Thoracic aorta (tissue), 2 donors: ENCODE measurements at places on chromosomes 7 and 10. TPM values are rescaled to one million over a fixed set of nuclear protein-coding genes. Genes with fewer than 3 reads are reported as not detected.

ABCB4 gene
- 8.7 TPM for total RNA-seq

DNA sequence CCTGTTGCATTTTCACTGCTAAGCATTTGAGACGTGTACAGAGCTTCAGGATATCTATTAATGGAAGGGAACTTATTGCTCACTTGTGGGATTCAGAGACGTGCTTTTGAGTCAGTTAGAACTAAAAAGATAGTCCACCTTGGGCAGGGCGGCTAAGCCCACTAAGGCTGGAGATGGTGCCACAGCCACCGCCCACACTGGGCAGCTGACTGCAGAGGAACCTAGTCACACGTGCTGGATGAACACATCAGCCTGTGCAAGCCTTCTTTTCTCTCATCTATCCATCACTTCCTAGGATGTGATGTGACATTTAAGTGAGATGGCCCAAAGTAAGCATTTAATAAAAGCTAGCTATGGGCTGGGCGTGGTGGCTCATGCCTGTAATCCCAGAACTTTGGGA, 78.0 kb downstream of the PTPRE start:
- no peak for DNase-seq

MYL10 gene
- total RNA-seq = not detected

DNA sequence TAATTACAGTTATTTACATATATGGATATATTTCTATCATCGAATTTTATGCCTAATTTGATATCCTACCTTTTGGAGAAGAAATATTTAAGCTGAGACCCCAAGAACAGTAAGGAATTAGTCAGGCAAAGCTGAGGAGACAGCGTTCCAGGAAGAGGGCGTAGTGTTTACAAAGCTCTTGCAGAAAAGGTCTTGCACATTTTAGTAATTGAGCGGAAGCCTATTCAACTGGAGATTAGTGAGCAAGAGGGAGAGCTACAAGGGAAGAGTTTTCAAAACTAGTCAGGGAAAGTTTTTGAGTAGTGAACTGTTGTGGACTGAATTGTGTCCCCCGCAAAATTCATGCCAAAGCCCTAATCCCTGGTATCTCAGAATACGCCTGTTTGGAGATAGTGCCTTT, 26.5 kb upstream of the POU6F2 start:
- no peak for DNase-seq

DNA sequence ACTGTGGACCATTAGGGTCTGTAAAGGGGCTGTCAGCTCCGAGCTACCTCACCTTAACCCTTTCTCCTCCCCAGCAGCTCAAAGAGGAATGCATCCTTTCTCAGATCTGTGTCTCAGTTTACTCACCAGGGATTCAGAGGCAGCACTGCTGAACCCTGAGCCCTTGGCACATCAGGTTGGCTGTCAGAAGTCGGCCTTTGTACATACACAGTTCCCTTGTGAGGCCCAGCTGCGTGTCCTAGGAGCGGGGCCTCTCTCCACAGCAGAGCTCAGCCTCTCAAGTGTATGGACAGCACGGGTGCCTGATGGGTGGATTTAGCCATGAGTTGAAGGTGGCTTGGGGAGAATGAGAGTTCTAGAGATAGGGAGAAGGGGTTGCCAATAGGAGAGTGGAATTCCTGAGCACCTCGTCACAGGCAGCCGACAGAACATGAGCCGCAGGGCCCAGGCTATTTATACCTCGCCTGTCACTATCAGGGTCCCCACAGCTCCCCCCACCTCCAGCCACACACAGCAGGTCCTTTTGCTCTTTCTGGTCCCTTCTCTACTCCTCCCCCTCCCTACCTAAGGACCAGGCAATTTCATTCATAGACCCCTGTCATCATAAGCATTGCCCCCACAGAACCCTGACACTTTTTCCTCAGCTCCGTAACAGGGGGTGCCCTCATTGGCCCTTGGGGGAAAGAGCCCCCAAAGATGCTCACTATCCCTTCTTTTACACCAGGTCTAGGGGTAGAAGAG, 2.1 kb upstream of the FLNC start:
- DNase-seq = no peak

NPSR1 gene
- total RNA-seq = not detected

HOXA5 gene
- total RNA-seq = 0.35 TPM

- DNase-seq = no peak
Observed at GRCh38 chr10:62270020-62270419, 1.4 kb upstream of the RTKN2 start.

RBM20 gene
- 7.8 TPM for total RNA-seq

- DNase-seq = no peak
Observed at GRCh38 chr7:80591654-80592053, 46.8 kb upstream of the CD36 start.

- DNase-seq = no peak
Observed at GRCh38 chr10:121462955-121463354, 135.3 kb downstream of the FGFR2 start.

SLC13A1 gene
- total RNA-seq = not detected

NOBOX gene
- total RNA-seq = not detected

HOXA3 gene
- 29.3 TPM for total RNA-seq

KCNIP2 gene
- total RNA-seq = 1.2 TPM

- no peak for DNase-seq
Observed at GRCh38 chr10:117830787-117831212, 215.9 kb downstream of the RAB11FIP2 start.

CDC14C gene
- total RNA-seq = not detected

GRCh38 chr10:80444646-80445319, 9.3 kb upstream of the TSPAN14 start:
- no peak for DNase-seq

DNA sequence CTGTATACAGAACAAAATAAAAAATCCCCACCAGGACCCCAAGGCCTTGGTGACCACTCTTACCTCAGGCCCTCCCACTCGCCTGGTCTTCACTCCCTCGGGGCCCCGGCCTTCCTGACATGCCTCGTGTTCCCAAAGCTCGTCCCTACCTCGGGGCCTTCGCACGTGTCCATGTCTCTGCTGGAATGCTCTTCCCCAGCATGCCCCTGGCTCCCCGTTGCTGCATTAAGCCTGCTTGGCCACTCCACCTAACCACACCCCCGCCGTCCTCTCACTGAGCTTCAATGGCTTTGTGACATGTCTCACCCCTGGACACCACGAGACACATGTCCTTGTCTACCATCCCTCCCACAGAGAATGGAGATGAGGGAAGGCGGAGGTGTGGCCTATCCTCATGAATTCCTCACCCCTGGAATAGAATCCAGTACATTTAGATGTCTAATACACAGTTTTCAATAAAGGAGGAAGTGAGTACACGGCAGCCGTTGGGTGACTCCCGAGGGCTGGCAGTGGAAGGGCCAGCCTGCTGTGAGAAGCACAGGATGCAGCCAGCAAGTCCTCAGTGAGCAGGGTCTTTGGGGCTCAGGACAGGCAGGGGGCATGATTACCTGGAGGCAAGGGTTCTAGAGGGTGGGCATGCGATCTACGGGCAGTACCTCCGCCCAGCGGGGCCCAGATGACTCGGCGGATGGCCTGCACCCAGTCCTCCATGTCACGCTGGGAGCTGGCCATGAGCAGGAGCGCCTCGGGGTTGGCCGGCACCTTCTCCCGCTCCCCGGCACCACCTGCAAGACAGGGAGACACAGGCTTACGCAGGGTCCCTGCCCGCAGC, 125.7 kb downstream of the ARHGAP22 start:
- DNase-seq = no peak

UCN3 gene
- total RNA-seq = not detected

DNA sequence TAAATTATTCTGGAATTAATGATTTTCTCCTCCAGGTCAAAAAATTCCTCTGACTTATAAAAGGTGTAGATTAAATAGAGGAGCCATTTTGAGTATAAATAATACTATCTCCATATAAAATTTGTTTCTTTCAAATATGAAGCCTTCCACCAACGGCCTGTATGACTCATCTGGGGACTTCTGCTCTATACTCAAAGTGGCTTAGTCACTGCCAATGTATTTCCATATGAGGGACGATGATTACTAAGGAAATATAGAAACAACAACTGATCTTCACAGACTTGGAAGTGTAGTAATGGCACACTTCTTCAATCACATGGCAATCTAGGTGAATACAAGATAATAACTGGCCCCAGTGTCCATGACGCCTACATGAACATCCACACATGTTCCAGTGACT, 335.6 kb upstream of the HGF start:
- no peak for DNase-seq

DNA sequence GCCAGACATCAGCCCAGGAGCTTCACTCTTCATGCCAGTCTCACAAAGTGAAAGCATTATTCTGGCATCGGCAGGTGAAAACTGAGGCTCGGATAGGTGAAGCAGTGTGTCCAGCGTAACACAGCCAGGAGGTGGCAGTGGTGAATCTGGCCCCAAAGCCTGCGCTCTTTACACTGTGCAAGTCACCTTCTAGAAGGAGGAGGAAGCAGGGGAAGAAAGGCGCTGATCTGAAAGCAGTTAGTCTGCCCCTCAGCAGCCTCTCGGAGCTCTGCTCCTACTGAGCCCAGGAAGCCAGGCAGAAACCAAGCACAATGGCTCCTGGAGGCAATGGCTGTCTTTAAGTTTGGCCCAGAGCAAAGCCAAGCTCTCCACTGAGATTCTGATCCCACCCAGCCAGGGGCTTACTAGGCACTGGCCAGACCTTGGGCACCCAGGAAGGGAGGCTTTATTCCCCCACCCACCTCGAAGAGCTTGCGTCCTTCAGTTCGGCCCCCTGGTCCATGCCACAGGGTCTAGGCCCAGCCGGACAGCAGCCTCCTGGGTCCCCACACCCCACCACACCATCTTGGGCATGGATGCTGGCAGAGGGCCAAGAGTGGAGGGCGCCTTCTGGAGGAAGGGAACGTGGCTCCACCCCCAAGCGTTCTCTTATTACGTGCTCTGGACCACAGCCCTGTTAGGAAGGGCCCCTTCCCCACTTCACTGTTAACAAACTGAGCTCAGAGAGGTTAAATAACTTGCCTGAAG, 104.5 kb downstream of the GRID1 start:
- no peak for DNase-seq

RP9 gene
- 7.6 TPM for total RNA-seq

GRCh38 chr7:94374231-94374630, 20.5 kb upstream of the COL1A2 start:
- peak; percentile 40 for DNase-seq

DNA sequence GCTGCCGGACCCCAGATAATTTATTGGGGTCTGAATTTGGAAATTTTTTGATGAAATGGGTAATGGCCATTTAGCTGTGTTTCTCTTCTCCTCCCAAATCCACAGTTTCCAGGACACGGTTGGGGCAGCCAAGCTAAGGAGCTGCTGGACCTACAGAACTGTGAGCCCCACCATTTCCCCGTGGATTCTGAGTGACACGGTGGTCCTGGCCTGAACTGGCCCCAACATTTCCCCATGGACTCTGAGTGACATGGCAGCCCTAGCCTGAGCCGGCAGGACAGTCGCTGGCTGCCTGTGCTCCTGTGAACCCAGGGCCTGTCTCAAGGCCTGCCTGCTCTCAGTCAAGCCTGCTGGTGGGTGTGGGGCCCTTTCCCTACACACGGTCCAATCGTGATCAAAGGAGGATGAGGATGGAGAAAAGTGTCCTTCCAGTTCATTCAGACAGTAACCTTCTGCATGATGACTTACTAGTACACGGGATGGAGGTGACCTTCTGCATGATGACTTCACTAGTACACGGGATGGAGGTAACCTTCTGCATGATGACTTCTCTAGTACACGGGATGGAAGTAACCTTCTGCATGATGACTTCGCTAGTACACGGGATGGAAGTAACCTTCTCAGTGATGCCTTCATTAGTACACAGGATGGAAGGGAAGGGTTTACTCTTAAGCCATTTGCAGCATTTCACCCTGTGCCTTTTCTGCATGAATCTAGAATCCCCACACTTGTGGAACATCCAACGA, 359.9 kb downstream of the GLRX3 start:
- no peak for DNase-seq

DNA sequence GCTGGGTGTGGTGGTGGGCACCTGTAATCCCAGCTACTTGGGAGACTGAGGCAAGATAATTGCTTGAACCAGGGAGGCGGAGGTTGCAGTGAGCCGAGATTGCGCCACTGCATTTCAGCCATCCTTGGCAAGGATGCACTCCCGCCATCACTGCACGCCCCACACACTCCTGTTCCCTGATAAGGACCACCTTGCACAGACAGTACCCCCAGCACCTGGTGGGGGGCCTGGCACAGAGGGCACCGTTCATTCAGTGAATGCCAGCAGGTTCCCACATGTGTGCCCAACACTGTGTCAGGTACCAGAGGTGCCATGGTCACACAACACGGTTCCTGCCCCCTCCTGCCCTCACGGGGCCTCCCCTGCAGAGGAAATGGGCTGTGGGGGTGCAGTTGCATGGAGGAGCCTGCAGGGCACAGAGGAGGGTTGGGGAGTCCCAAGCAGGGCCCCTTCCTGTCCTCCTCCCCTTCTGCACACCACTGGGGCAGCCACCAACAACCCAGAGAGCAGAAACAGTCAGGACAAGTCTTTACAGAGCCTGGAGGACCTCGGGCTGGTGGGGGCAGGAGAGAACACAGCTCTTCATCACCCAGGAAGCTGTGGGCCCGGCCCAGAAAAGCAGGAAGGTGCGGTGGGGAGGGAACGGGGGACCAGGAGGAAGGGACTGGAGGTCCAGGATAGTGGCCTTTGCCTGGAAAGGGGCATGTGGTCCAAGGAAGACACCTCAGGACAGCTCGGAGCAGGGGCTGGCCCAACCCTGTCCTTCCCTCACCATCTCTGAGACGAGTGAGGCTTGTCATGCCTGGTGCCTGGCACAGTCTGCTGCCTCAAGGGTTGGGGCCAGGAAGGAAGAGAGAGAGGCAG, 7.1 kb downstream of the CRYGN start:
- DNase-seq = no peak

GRCh38 chr10:80202934-80203834, 2.2 kb downstream of the ANXA11 start:
- no peak for DNase-seq

DNA sequence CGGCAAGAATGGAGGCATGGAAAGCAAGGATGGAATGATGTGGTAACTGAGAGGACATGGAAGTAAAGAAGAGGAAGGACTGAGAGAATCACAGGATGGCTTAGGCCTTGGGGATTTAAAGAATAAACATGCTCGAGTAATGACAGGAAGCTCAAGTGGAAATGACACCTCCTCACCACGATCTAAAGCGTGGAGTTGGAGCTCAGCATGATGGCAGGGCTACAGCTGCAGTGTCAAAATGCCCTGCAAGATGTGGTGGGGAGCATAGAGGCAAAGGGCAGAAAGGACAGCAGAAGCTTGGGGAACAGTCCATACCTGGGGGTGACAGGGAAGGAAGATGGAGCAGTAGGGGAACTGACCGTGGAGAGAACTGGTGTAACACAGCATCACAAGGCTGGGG, 229.5 kb upstream of the PLXNA4 start:
- DNase-seq = no peak
